H7 (cell line): ENCODE measurements at places on chromosomes 7 and 10. TPM values are rescaled to one million over a fixed set of nuclear protein-coding genes. Genes with fewer than 3 reads are reported as not detected.

- DNase-seq: no peak
These were observed 170.9 kb downstream of the HGF start for GRCh38 chr7:81598951-81599350.

- DNase-seq: no peak
These were observed 250.9 kb downstream of the TWIST1 start for GRCh38 chr7:18866359-18867036.

DNA sequence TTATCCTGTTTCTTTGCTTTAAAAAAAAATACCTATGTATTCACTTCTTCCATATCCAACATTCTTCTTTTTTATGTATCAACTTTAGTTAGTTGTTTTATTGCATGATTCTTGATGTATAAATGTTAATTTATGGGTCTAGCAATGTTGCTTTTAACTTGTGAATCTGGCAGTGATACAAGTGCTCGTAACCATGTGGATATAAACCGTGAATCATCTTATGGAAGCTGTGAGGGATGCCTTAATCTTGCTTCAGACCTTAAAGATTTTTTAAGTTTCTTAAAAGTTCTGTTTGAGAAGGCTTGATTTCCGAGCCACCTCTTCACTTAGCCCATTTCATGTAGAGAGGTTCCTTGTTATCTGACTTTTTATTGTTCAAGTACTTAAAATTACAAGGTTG, 25.9 kb downstream of the HELLS start:
- no peak for DNase-seq

DNA sequence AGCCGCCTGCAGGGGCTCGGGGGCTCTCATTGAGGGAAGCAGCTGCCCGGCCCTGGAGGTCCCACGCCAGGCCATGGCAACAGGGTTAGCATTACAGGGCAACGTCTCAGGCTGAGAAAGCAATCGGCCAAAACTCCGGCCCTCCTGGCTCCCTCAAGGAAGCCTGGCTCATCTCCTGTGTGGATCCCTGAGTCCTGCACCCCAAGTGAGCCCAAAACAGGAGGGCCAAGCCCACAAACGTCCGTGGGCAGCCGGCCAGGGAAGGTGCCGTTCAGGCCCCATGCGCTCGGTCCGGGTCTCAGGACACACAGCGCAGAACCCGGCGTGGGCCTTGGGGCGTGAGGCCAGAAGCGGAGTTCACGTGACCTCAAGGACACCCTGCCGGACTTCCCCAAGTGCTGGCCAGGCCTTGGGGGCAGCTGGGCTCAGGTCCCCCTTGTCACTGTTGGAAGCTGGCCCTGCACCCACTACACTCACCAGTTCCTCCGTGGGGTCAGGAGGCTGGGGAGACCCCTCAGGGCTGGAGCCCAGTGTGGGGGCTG, 8.0 kb upstream of the PWWP2B start:
- DNase-seq: peak; percentile 95

DNA sequence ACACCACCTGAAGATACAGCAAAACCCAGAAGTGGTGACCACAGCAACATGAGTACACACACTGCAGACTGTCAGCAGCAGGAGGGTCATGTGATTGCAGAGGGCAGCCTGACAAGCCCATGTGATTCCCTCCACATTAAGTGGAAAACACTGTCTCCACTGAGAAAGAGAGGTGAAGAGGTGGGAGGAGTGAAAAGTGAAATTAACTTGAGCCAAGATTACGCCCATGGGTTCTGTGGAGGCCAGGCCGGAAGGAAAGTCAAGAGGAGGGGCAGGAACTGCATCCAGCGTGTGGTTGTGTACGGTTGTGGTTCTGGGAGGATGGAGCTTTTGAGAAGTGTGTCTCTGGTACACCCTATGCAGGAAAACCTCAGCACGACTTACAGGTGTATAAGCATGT, 138.5 kb downstream of the PLXNA4 start:
- DNase-seq: no peak

DNA sequence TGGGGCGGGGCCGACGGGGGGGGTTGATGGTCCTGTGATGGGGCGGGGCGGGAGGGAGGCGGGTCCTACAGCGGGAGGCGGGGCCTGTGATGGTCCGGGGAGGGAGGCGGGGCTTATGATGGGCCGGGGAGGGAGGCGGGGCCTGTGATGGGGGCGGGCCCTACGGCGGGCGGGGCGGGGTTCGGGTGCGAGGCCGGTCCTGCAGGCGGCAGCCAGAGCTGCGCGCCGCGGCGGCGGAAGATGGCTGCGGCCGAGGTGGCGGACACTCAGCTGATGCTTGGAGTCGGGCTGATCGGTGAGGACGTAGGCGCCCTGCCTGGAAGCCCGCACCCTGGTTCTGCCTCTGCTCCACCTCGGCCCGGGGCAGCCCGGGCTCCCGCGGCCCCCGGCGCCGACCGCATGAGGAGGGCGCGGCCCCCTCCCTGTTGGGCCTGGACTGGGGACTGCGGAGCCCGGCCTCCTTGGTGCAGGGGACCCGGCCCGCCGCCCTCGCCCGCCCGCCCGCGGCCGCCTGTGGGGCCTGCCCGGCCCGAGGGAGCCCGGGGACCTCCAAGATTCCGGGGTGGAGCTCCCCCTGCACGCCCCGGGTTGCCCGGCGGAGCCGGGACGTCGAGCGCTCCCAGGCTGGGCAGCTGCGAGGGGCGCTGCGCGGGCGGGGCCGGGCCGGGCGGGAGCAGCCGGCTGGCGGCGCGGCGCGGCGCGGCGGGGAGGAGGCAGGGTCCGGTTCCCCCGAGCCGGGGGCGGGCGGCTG, at the start of gene DENND10:
Gene DENND10, plus strand, starts transcription at position 211 of the 751 bp plus-strand sequence. Its CDS starts 30 bp downstream, at position 241.
- peak; percentile 100 for DNase-seq

DNA sequence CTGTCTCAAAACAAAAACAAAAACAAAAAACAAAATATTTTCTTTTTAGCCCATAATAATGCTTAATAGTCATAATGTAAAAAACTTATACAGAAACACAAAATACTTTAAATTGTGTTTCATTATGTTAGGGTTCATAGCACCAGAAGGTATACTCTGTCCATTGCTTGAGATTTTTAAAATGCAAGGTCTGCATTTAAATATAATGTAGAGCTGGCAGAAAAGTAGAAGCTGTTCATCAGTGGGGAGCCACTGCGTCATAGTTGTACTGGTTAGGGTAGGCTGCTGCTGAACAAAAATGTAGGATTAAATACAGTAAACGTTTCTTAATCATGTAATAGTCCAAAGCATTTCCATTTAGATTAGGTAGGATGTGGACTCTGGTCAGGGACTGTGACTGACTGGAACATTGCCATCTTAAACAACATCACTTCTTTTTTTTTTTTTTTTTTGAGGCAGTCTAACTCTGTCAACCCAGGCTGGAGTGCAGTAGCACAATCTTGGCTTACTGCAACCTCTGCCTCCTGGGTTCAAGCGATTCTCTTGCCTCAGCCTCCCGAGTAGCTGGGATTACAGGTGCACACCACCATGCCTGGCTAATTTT, 85.2 kb downstream of the ANKIB1 start:
- no peak for DNase-seq

DNA sequence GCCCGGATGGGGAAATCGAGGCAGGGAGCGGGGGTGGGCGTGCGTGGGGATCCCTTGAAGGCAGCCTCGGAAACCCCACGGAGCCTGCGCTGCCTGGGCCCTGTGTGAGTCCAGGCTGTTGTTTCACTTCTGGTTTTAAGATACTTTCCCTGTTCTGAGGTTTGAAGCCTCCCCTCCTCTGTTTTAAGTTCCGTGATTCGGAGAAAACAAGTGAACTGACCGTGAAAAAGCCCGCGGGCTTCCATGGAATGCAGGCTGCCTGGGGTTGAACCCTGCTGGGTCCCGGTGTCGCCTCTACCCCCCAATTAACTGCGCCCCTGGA, 401 bp downstream of the LRRC27 start:
- no peak for DNase-seq

GRCh38 chr7:47291461-47292081, 290.3 kb downstream of the TNS3 start:
- DNase-seq: no peak

DNA sequence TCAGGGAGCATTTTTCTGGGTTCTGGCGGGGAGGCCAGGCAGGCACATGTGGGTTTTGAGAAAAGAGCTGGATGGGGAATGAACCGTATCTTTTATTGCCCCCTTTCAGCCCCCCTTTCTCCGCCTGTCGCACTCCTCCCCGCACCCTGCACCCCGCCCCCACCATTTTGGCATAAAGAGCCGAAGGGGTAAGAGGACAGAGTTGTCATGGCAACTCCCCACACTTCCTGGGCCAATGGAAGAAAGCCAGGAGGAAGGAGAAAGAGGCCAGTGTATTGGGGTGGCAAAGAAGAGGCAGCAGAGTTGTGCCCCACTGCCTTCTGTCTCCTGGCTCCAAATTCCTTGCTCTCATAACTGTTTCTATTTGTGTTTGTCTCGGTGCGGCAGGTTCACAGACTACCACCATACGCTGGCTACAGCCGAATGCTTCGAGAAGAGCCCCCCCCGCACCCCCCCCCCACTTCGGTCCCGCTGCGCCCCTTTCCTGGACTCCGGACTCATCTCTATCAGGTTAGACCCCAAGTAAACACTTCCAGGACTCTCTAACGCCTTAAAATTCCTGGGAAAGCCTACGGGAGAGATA, 3.4 kb downstream of the KCNIP2 start:
- DNase-seq: peak; percentile 83

DNA sequence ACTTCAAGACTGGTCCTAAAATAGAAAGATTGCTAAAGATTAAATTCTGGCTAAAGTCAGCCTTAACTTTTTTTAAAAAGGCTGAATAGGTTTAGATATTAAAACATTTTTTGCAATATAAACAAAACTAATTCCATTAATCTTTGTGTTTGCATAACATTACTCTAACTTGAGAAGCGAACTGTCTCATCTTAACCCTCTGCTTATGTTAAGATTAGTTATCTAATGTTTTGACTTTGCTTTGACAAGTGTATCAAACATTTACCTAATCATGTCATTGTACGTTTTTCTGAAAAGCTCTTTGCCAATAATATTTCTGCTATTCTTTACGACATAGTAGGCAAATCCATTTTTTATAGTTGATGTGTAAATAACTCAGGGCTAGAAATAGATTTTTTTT, 68.0 kb downstream of the ITIH5 start:
- DNase-seq: no peak

- DNase-seq: peak; percentile 27
These were observed 80.1 kb upstream of the PRSS1 start for GRCh38 chr7:142669074-142669654.

GRCh38 chr10:122282253-122282671, 11.2 kb downstream of the BTBD16 start:
- no peak for DNase-seq

- DNase-seq: peak; percentile 48
These were observed 2.0 kb downstream of the FXYD4 start for GRCh38 chr10:43373461-43373860.

DNA sequence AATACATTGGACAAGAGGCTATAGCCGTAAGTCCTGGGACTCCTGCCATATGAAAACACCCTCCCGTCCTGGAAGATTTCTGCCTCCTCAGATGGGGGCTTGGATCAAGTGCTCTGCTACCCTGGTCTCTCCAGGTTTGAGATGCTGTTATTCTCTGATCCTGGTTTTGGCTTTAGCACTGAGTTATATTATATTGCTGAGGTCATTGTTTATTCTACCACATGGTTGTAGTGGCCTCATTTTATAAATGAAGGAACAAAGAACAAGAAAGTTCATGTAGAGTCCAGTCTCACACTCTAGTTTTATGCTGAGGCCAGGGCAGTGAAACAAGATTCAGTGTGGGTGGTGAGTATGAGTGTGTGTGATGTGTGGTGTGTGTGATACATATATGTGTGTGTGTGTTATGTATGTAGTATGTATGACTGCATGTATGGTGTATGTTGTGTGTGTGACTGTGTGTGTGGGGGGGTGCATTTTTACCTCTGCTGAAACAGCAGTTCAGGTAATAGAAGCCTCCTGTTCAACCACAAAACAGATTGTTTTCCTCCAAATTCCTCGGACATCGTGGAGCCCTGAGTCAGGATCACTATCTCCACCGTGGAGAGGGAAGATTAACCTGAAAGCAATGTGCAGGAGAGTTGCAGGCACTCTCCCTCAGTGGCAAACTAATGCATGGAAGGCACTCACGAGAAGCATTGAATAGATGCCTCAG, 80.7 kb downstream of the C7orf25 start:
- DNase-seq: no peak

DNA sequence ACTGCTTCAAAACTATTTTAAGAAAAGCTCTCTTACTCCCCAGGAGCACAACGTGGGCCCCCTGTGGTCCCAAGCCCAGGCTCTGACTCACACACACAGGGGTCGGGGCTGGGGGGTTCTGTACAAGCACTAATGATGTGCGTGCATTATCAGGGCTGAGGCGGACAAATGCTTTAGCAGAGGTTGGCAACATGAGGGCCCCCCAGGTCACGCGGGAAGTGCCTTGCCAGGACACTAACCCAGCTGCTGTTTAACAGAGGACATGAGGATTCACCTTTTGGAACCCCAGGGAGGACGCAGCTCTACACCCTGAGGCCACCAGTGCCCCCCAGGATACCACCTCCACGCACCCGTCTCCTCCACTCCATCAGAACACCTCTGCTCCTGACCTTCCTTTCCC, 342.8 kb downstream of the DNAJB6 start:
- peak; percentile 35 for DNase-seq

GRCh38 chr10:73857446-73857845, 16.9 kb downstream of the CAMK2G start:
- DNase-seq: no peak

DNA sequence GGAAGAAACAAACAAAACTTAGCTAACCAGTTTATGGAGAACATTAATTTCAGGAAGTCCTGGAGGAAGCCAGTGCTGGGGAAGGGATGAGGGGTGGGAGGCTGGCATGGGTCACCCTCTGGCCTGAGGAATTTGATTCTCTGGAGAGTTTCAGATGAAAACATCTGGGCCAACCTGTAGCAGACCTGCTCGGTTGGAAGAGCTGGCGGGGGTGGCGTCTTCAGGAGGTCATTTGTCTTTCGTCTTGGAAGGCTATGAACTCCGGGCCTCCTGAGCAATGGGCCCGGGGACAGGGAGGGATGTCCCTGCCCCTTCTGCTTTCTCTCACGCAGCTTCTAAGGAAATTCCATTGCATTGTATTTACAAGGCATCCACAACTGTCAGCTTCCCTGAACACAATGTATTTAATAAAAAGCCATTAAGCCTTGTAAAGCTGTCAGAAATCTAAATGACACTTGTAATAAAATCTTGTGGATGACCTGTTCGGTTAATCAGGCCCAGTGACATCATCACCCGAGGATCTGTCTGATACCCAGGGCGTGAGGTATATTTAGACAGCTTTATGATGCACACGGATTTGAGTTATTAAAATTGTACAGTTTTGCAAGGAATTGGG, 250.5 kb downstream of the RAB11FIP2 start:
- no peak for DNase-seq

Gene ZNRF2
- total RNA-seq: 15.6 and 23.8 TPM in 2 replicates

Gene GARIN1A
- total RNA-seq: not detected in 2 replicates

Gene ZNF467
- 0.04 and 0.55 TPM in 2 replicates for total RNA-seq

Gene UBE2H
- 33.7 and 58.9 TPM in 2 replicates for total RNA-seq

Gene CD36
- total RNA-seq: under 0.01 TPM in 1 of 2 replicates, not detected in the other

Gene NRAP
- total RNA-seq: 0.03 TPM in 1 of 2 replicates, not detected in the other

Gene EPDR1
- total RNA-seq: 7.3 and 8.3 TPM in 2 replicates

Gene CTNNA3
- 2.3 and 10.6 TPM in 2 replicates for total RNA-seq

Gene DNA2
- total RNA-seq: 39.4 and 48.0 TPM in 2 replicates

Gene LIPF
- total RNA-seq: not detected in 2 replicates
